ENCODE measurements at places on chromosomes 12 and 14.

- DNase-seq = no peak
Observed at GRCh38 chr14:36756226-36756625, 94.6 kb downstream of the PAX9 start.

- no peak for DNase-seq
Observed at GRCh38 chr12:94100211-94100627, 48.2 kb upstream of the PLXNC1 start.

- peak; percentile 90 for DNase-seq
Observed at GRCh38 chr12:31859232-31859977, 99.8 kb upstream of the RESF1 start.

GRCh38 chr14:63180011-63180410 is 24.2 kb upstream of the RHOJ start:
- no peak for DNase-seq

GRCh38 chr12:77949943-77950342 is 119.2 kb downstream of the NAV3 start:
- DNase-seq = no peak

DNA sequence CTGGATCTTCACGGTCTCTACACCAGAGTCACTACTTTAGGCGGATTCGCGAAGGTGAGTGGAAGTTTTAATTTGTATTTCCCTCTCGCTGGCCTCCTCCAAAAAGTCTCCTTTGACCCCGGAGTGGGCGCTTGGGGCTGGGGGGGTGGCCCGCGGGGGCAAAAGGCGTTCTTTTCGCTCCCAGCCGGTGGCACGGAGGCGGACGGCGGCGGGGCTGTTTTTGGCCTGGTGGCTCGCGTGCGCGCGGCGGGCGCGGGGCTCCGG is 510 bp downstream of the ARID2 start:
- peak; percentile 23 for DNase-seq

DNA sequence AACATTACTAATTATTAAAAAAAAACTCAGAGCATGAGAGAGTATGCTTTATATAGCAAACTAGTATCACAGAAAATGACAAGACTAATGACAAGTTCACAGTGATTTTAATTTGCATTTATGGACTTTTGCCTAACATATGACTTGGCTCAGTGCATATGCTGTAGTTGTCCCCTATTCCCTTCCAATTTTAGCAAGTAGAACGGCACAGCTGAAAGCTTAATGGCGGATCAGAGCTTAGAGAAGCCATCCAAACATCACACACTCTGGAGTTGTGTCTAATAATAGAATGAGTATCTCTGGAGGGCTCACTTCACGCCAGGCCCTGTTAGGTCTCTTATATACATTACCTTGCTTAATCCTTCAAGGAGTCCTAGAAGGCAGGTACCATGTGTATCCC is 13.3 kb downstream of the CNIH1 start:
- DNase-seq = no peak

DNA sequence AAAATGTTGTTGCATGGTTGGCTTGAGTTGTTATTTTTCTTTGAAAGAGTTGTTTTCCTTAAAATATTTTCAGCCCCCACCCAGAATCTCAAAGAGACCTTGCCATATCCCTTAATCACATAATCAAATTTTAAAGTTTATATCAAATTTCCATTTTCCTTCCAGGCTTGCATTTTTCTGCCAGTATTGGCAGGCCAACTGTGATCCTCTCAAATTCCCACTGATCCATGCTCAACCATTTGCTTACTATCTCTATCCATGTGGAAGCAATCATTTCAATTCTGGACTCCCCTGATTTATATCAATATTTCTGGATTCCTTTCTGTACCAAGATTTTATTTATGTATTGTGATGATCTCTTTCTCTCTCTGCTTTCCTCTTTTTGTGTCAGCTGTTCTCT is 64.2 kb upstream of the PYGL start:
- no peak for DNase-seq

GRCh38 chr14:59176765-59177164 is 11.7 kb upstream of the DAAM1 start:
- no peak for DNase-seq

- DNase-seq = no peak
Observed at GRCh38 chr12:118010903-118011302, 5.6 kb upstream of the RFC5 start.
